ENCODE measurements at places on chromosomes 11 and 22. TPM values are rescaled to one million over a fixed set of nuclear protein-coding genes. Genes with fewer than 3 reads are reported as not detected.

DNA sequence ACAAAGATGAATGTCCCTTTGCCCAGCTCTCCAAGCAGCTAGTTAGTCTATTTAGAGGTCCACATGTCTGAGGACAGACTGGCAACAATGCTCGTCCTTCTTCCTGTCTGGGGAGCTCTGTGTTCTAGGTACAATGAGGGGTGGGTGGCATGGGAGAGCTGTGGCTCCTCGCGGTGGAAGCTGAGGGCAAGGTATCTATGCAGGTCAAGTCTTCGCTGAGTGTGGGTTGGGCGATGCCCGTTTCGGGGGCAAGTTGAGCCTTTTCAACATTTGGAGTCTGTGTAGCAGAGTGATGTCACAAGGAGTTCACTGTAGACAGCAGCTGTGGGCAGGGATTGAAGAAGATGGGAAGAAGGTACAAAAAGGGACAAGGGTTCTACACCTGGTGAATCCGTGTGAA is 163.2 kb downstream of the FEZ1 start:
- DNase-seq, result no peak

DNA sequence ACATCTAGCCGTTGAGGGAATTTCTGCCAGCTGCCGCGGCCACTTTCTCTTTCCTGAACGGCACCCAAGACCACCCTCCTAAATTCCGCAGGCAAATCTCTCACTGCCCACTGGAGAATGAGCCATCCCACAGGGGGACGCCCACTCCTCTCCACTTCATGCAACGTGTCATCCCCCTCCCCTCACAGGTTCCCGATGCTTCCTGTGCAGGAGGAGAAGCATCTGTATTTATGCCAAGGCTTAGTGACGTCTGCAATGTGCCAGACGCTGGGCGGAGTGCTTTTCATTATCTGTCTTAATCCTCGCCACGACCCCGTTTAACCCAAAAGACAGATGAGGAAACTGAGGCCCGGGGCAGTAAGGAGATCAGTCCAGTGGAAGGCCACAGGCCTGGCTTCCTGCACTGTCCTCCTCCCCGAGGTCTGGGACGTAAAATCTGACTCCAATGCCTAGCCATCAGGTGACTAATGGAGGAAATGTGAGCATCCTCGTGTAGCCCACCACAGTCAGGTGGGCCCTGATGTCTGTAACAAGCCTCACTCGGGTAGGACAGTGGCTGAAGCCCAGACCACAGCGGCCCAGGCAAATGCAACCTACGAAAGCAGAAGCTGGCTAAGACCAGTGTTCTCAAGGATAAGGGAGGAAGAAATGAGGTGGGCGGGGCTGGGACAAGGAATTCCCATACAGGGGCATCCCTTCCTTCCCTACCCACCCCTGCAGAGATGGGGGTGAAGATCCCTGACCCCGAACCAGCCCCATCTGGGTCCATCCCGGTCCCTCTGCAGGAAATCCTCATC is 23.1 kb downstream of the MN1 start:
- DNase-seq, result no peak

DNA sequence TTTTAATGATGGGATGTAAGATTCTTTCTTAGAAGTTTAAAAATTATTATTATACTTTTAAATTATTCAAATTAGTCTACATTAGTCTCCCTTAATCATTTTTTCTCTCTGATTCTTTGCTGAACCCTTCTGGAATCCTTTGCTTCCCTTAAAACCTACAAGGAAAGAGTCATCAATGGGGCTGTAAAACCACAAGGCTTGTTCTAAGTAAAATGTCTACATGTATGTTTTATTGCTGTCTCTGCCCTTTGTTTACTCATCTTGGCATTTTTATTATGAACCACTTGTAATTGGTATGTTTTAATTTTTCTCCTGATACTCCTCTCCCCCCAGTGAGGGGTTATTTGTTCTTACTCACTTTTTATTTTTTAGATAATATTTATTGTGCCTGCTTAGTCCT is 27.4 kb downstream of the FAR1 start:
- DNase-seq, result no peak

DNA sequence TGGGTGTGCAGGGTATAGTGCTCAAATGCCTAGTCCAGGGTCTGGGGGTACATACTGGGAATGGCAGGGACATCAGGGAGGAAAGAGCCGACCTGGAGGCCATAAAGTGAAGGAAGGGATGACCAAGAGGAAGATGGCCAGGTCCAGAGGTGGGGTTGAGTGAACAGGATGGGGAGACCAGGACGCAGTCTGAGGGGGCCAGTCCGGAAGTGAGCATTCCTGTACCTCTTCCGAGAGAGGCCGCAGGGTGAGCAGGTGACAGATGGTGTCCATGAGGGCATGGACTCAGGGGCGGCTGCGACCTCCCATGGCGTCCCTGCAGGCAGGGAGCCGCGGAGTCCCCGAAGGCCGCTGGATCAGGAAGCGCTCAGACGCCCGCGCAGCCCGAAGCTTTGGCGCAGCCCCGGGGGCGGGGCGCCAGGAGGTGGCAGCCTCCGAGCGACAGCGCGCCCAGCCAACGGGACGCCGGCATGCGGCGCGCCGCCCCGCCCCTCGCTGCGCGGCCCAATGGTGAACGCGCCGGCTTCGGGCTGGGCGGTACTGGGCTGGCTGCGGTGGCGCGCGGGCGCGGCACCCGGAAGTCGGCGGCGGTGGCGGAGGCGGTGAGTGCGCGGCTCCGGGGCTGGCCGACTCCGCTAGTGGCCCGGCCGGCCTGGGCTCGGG is at the start of gene TANGO2:
TANGO2 (plus strand) TSS at position 578 of the 663 bp plus-strand sequence. CDS start 15,689 bp downstream, outside the sequence.
- peak; percentile 94 for DNase-seq

- no peak for DNase-seq
Measured at GRCh38 chr22:37188901-37189466, 937 bp upstream of the C1QTNF6 start.

DNA sequence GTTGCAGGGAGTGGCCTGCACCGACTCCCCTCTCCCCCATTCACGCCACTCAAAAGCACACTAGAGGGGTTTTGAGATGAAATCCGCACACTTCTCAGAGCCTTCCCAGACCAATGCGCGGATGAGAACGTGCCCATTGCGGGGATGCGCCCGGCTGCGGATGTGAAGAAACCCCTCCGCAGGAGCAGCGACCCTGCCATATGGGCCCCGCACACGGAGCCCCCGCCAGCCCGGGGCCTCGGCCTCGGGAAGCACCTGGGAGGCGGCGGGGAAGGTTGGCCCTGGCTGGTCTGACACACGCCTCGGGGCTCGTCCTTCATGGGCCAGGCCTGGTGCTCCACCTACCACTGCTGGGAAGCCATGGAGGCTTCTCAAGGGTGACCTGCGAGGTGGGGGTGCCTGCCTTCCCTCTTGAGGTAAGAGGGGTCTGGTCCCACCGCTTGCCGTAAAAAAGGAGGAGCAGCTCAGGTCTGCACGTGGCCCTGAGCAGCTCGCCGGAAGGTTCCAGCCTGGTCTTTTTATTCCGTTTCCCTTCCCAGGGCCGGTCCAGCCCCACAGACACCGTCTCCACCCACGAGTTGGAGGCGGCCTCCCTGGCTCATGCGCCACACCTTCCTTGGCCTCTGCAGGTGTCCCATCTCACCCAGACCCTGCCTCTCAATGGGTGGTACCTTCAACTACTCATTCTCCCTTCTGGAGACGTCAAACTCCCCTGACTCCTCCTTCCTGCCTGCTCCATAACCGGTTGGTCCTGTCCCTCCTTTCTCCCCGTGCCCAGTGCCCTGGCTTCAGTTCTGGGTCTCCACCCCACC is 39.4 kb downstream of the TRMU start:
- DNase-seq, result no peak

DNA sequence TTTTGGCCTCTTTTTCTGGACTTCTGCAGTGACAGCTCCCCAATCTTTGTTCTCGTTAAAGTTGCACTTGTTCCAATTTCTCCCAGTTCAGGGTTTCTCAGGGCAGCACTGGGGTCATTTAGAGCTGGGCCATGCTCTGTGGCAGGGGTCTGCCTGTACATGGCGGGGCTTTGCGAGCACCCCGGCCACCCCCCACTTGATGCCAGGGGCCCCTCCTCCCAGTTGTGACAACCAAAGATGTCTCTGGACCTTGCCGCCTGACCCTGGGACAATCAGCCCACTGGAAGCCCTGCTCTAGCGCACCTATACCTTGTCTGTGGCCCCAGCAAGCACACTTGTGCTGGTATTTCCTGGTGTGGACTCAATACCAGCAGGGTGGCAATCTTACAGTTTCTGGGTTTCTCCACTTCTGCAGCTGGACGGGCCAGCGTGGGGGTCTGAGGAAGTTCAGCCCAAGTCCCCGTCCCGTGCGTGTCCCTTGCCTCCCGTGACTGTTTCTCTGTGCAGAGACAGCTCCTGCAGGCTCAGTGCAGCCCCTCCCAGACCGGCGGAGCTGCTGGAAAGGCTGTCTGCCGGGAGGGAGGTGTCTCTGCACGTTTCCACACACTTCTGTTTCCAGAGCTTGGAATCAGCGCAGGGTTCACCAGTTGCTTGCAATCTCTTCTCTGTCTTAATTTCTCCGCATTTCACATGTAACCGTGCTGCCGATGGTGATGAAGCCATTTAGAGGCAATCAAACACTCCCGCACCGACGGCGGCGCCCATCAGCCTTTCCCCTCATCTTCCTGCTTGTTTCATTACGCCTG is 1328.9 kb downstream of the BRD1 start:
- DNase-seq, result no peak

DNA sequence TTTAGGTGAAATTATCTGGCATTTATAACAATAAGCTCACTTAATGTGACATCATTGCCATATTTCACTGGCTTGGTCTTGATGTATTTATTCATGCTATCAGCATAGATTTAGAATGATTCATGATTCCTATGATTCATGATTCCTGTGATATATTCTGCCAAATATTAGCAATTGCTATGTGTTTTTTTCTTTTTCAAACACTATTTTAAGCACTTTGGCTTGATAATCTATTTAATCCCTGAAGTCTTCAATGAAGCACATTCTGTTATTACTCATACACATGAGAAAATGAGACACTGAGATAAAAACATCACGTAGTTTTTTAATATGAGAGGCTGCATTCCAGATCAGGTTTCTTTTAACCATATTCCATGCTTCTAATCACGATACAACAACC is 78.5 kb downstream of the LUZP2 start:
- DNase-seq, result no peak

- DNase-seq, result no peak
Measured at GRCh38 chr11:128593281-128593680, 5.9 kb upstream of the ETS1 start.

DNA sequence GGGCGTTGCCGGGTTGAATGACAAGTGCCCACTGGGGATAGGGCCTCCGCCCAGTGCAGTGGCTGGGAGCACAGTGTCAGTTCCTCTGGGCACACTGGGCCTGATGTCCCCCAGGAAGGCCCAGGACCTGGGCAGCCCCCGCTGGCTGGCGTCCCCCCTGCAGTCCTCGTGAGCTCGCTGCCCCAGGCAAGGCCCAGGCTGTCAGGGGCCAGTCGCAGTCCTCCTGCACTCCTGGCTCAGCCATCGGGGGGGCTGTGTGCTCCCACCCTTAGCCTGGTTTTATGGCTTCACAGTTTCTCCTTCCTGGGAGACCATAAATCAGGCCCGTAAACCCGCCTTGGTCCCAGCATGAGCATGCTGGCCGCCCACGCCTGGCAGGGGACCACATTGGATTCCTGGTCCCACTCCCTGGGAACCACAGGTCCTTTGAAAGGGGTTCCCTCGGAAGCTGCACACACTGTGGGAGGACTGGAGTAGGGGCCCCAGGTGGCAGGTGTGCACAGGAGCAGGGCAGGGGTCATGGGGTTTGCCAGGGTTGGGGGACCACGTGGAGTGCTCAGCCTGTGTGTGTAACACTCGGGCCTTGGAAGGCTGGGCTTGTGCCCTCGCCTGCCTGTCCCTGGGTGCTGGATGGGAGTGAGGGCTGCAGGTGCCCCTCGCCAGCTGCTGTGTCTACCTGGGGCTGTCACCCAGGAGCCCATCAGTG is 113.6 kb downstream of the KCNQ1OT1 start:
- peak; percentile 48 for DNase-seq

CYP2D6 gene
- total RNA-seq, result 2.0 TPM

C11orf65 gene
- 1.7 TPM for total RNA-seq

KCNJ1 gene
- 0.13 TPM for total RNA-seq

SOX6 gene
- 53.7 TPM for total RNA-seq

SCUBE2 gene
- 8.8 TPM for total RNA-seq
